AG09319 (cell line): ENCODE measurements at places on chromosomes 6 and 20.

DNA sequence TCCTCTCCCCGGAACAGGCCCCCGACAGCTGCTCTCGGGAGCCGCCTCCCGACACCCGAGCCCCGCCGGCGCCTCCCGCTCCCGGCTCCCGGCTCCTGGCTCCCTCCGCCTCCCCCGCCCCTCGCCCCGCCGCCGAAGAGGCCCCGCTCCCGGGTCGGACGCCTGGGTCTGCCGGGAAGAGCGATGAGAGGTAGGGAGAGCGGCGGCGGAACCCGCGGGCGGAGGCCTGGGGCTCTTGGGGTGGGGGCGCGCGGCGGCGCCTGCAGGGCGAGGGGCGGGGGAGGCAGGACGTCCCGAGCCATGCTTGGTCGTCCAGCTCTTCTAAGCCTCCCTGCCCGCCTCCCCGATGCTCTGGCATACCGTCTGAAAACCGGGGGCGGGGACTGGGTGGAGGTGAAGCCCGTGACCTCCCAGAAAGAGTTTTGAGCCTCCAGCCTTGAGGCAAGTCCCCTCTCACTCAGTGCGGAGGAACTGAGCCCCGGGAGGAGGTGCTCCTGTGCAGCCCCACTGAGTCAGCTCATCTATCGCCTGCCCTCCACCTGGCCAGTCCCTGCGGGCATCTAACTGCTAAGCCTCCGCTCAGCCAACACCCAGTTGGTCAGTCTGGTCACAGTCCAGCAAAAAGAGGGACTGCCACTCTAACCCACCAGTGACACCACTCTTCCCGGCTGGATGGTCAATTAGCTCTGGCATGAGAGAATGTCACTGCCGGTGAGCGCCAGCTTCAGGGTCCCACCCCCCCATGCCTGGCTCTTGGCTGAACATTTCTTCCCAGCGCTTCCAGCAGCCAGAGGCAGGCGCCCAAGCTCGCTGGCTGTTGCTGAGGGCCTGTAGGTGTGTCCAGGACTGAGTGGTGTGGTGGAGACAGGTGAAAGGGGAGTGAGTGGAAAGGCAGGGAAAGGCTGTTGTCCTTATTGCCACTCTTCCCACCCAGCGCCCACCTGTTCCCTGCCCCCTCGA lies 482 bp downstream of the DDR1 start:
- DNase-seq, result no peak

- no peak for DNase-seq
Measured at GRCh38 chr6:148762231-148762630, 15.4 kb downstream of the UST start.

GRCh38 chr6:5866547-5867051 lies 140.1 kb downstream of the NRN1 start:
- no peak for DNase-seq

DNA sequence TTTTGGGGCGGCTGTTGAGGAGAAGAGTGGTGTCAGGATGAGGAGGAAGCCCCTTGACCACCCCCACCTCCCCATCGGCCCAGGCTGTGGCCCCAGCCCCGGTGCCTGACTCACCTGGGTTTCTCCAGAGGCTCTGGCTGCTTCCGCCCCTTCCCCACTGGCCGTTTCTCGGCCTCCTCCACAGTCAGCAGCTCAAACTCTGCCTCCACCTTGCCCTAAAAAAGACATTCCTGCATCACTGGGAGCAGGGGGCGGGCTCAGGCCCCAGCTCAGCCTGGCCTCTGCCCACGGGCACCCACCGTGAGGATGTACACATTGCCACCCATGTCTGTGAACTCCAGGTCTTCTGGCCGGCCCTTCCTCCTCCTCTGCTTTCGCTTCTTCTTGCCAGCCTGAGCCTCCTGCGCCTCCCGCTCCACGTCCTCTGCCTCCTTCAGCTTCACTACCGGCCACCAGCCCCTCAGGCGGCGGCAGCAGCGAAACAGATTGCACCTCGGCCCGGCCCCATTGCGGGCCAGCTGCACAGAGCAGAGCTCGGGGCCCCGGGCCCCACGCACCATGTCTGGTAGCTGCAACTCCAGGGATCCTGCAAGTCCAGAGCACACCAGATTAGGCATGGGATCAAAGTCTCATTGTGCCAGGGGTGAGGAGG lies 17.3 kb downstream of the ERGIC3 start:
- DNase-seq, result no peak

GRCh38 chr6:71053475-71053874 lies 96.6 kb upstream of the B3GAT2 start:
- DNase-seq, result no peak
